ENCODE measurements at places on chromosomes 11 and 22.

- DNase-seq, result no peak
Observed at GRCh38 chr22:29623059-29623458, 19.6 kb downstream of the NF2 start.

GRCh38 chr11:61955422-61956135, 5.4 kb downstream of the BEST1 start:
- no peak for DNase-seq

GRCh38 chr11:12719221-12719620, 45.0 kb downstream of the TEAD1 start:
- DNase-seq, result no peak

- no peak for DNase-seq
Observed at GRCh38 chr22:26474682-26475081, 8.9 kb downstream of the HPS4 start.

DNA sequence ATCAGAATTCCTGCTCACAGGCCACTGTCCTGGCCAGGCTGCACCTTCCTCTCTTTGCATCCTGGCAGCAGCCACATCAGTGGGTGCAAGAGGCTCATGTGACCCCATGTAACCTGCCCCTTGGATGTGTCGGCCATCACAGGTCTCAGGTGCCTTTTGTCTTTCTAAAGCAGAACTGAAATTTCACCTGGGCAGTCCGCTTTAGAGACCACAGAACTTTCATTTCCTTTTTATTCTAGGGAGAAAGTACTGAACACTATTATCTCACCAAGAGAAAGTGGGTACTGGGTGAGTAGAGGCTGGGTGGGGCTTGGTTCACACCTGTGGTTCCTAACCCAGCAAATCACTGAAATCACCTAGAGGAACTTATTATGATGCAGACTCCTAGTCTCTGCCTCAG, 51.7 kb upstream of the NUP160 start:
- DNase-seq, result no peak

- DNase-seq, result no peak
Observed at GRCh38 chr22:29734406-29734805, 14.6 kb downstream of the CABP7 start.

DNA sequence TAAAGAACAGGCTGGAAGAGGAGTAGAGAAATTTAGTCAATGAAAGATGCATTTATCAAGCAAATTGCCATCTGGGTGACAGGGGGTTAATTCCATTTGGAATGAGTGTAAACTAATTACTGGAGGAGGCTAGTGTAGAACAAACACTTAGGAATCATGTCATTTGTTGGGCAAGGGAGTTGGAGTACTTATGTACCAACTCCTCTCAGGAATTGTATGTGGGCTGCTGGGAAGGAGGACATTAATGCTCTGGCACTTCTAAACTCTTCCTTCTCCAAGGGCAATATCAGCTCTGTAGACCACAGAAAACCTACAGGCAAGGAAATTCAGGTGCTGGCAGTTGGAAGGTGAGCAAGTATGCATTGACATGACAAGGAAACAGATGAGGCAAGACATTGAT, 141.0 kb downstream of the MSANTD4 start:
- no peak for DNase-seq

DNA sequence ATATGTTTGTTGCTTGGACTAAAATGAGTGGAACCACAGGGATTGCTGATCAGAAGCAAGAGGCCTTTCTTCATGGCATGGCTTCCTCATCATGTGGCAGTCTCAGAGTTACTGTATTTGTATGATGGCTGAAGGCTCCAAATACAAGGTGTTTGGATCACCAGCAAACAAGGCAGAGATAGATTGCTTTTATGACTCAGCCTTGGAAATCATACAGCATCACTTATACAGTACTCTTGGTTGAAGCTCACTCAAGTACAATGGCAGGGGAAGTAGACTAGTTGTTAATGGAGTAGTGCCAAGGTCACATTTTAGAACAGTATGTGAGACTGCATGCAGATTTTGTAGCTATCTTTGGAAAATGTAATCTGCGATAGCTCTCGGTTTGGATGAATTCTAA, 16.6 kb downstream of the CAPRIN1 start:
- DNase-seq, result no peak

DNA sequence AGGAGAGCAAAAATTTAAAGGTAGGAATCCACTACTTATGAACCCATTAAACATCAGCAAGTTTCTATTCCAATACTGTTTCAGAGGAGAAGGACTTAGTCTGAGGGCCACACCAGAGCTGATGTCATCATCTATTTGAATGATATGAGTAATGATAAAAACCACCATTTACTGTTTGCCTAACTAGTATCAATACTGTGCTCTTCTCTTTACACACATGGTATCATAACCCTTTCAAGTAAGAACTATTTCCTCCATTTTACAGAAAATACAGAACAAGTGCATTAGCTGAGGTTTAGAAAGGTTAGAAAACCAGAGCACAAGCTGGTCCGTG, 651.3 kb upstream of the KIRREL3 start:
- no peak for DNase-seq

GRCh38 chr11:78567209-78567608, 7.5 kb downstream of the NARS2 start:
- peak; percentile 48 for DNase-seq

- DNase-seq, result no peak
Observed at GRCh38 chr22:19843107-19843856, 11.4 kb downstream of the GNB1L start.

- DNase-seq, result no peak
Observed at GRCh38 chr11:92765082-92765840, 204.2 kb upstream of the MTNR1B start.

DNA sequence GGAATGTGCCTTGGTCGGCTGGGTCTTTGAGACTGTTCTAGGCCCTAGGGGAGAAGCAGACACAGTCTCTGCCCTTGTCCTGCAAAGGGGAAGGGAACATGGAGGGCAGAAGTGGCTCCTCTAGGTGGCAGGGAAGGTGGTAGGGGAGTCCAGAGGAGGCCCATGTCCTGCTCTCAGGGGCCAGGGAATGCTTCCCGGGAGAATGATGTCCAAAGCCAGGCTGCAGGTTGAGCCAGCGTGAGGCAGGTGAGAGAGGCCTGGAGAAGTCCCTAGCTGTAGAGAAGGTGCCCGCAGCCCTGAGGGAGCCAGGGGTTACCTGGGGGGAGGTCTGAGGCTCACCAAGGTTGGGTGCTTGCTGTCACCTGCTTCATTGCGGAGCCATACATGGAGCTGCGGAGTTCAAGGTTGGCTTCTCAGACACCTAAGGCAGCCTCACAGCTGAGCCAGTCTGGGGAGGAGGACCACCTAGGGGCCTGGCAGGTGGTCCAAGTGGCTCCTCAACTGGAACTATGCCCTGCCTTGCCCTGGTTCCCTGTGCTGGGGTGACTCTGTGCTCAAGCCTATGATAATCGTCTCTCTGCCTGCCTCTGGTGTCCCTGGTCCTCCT, 46.1 kb downstream of the SMIM38 start:
- DNase-seq, result no peak

DNA sequence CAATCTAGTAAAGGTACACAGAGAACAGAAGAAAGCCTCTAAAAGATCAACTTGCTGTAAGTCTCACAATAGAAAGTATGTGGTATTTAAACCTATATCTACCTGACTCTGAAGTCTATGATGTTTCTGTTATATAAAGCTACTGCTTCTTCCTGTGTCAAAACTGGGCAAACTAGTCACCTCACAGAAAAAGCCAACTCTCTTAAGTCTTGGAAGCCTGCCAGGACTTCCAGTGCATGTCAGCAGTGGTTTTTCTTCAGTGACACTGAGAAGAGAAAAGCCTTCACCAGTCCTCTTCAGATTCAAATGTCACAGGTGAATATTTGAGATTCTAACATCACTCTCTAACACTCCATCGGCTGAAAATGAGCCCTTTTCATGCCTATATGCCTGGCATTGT, 808.0 kb downstream of the DLG2 start:
- no peak for DNase-seq

GRCh38 chr22:17471886-17472535, 91.3 kb upstream of the SLC25A18 start:
- DNase-seq, result no peak

- DNase-seq, result no peak
Observed at GRCh38 chr22:46486996-46487717, 50.3 kb downstream of the CELSR1 start.

DNA sequence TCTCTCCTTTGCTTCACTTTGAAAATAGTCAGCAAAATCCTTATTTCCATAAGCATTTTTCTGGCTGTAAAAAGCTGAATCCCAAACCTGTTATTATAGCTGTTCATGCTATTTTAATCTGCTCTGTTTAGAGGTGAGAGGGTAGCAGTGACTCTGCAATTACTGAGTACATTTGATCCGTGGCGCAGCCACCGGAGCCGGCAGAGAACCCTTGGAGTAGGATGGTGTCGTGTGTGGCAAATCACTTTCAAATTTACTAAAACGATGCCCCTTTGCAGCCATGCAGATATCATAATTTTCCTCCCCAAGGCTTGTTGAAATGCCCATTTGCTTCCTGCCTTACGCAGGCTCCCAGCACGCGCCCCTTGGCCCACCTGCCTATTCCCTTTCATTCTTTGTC, 69.6 kb downstream of the ZBTB16 start:
- no peak for DNase-seq

GRCh38 chr11:77865805-77866204, 44.9 kb downstream of the AAMDC start:
- no peak for DNase-seq

- no peak for DNase-seq
Observed at GRCh38 chr11:18366286-18366685, 28.1 kb upstream of the LDHA start.

GRCh38 chr11:82794490-82794889, 60.8 kb upstream of the FAM181B start:
- no peak for DNase-seq

- DNase-seq, result no peak
Observed at GRCh38 chr11:58780578-58780977, 48.8 kb upstream of the GLYAT start.

GRCh38 chr11:62709247-62710000, 1.9 kb downstream of the GNG3 start:
- DNase-seq, result peak; percentile 89

DNA sequence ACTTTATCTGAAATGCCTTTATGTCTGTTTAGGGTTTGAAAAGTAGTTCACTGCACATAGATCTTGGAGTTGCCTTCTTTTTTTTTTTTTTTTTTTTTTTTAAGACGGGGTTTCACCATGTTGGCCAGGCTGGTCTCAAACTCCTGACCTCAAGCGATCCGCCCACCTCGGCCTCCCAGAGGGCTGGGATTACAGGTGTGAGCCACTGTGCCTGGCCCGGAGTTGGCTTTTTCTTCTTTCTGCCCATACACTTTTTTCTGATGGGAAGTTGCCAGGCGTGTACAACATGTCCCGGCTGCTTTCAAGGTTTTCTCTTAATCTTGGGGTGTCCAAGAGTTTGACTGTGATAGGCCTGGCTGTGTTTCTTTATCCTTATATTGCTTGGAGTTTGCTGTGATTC, 12.9 kb upstream of the GNB1L start:
- no peak for DNase-seq
